NCI-H510A treated with DMSO at 0.1 percent for 48 hours (cell line): ENCODE measurements at places on chromosomes 13 and 19.

DNA sequence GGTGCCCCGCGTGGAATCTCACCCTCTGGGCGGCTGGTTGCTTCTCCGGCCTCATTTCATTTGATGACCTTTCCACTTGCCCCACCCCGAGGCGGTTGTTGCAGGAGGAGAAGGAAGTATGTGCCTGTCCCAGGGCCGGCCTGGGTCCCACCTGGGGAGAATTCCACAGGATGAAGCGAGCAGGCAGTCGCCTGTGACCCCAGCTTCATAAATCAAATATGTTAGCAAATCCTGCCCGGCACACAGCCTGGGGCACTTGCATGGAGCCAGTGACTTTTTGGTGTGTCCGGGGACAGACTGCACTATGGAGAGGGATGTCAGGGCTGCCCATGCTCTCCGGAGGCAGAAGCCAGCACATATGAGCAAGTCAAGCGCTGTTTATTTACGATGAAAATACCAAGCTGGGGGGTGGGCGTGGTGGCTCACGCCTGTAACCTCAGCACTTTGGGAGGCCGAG is 19.7 kb upstream of the ZBTB7A start:
- no peak for DNase-seq

DNA sequence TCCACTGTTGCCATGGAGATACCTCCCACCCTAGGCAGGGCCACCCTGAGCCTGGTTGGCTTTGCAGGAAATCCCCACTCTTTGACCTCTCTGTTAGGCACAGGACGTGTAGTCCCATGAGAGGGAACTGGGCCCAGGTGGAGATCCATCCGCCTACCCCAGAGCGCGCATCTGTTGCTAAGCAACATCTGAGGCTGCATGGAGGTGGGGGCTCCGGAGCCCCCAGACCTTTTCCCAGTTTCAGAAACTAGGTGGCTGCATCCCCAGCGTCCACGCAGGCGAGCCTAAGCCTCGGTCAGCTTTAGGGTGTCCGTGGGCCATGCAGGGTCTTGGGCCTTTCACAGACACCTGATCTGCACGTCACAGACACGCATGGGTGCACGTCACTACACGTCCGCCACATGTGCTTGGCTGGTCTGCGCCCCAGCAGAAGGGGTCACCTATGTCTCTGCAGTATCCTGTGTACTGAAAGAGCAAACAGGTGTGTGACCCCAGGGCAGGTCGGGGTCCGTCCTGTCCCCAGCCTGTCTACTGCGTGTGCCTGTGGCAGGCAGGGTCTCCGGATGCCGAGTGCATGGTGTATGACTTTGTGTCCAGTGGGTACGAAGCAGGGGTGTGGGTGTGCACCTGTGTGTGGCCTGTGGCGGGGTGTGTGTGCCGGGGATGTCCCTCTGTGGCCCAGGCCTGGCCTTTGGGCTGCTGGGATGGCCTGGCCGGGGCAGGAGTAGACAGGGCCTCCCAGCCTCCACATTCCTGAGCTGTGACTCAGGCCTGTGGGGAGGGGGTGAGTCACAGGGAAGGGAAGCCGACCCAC is 4.1 kb upstream of the CIRBP start:
- DNase-seq = no peak

DNA sequence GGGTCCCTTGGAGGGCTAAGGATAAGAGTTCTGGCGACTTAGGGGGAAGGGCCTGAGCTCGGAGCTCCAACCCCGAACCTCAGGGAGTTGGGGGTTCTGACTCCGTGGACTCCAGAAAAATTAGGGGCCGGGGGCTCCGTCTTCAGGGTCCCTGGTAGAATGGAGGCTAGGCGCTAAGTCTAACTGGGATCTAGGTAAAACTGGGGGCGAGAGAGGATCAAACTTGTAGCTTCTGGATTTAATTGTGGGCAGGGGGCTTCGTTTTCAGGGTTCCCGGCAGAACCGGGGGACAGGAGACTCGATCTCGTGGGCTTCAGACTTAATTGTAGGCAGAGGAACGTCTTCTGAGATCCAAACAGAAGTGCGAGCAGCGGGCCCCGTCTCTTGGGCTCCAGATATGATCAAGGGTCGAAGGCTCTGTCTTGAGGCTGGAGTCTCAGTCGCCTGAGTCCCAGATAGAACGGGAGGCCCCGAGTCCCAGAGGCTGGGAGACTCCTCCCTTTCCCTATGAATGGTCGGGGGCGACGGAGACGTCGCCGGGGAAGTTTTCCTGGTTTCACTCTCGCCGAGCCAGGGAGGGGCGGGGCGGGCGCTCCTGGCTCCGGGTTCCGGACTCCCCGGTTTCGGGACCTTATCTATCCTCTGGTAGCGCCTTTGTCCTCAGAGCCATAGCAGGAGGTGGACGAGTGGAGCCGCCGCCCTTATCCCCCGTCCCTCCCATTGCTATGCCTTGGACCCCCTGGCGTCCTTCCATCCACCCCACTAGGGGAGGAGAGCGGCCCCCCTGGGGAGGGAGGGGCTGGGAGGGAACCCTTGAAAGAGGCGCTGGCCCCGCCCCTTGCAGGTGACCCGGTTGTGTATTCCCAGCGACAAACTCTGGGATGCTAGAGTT is 1.3 kb downstream of the NECTIN2 start:
- peak; percentile 81 for DNase-seq

DNA sequence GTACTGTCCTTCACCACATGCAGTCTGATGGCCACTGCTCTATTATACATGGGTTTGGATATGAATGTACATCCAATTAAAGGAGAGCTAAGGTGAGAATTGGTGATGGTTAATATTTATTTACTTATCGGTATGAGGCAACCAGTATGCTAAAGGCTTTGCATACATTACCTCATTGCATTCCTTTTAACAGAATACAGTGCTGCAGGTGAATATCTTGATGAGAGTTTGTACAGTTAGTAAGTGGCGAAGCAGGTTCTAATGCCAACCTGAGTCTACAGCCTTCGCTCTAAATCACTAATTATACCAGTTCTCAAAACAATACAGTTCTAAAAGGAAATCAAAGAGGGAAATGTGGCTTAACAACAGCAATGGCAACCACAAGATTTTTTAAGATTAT is 284.1 kb downstream of the ITGBL1 start:
- DNase-seq = no peak

- peak; percentile 88 for DNase-seq
These were observed 34.7 kb upstream of the IRS2 start for GRCh38 chr13:109821103-109821502.

- no peak for DNase-seq
These were observed 224.9 kb downstream of the FGF9 start for GRCh38 chr13:21895779-21896178.

DNA sequence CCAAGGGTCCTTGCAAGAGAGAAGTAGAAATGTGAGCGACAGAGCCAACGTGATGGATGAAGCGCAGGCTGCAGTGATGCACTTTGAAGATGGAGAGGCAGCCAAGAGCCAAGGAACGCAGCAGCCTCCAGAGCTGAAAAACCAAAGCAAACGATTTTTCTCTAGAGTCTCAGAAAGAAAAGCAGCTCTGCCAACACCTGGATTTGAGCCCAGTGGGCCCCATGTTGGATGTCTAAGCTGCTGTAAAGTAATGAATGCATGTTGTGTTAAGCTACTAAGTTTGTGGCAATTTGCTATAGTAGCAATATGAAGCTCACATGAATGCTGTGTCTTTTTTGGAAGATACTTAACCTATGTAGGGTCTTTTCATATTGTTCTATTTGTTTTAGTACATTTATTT is 894.3 kb downstream of the EFNB2 start:
- no peak for DNase-seq

DNA sequence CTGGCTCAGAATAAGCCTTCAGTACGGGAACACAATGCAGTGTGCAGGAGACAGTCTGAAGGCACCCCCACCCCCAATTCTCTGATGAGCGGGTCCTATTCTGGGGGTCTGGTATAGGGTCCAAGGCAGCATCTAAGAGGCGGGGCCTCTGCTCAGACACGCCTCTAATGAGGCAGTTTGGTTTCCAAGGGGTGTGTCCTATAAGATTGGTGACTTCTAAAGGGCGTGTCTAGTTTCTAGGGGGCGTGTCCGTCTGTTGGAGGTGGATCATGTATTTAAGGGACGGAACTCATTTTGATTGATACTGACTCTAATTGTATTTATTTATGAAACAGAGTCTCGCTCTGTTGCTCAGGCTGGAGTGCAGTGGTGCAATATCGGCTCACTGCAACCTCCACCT is 8.7 kb downstream of the FIZ1 start:
- no peak for DNase-seq

DNA sequence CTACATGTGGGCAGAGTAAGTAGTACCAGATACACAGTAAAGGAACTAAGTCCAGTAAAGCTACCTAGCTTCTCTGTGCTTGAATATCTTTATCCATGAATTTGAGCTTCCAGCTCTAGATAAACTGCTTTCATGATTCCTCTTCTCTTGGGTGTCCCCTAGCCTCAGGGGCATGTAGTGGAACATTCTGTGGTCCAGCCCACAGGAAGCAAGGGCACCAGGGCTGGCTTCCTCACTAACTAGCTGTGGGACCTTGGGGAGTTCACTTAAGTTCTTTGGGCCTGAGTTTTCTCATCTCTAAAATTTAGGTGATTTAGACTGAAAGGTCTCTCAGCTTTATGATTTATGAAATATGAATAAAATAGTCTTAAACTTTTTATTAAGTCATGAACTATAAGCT is 185.7 kb downstream of the KATNAL1 start:
- DNase-seq = no peak

DNA sequence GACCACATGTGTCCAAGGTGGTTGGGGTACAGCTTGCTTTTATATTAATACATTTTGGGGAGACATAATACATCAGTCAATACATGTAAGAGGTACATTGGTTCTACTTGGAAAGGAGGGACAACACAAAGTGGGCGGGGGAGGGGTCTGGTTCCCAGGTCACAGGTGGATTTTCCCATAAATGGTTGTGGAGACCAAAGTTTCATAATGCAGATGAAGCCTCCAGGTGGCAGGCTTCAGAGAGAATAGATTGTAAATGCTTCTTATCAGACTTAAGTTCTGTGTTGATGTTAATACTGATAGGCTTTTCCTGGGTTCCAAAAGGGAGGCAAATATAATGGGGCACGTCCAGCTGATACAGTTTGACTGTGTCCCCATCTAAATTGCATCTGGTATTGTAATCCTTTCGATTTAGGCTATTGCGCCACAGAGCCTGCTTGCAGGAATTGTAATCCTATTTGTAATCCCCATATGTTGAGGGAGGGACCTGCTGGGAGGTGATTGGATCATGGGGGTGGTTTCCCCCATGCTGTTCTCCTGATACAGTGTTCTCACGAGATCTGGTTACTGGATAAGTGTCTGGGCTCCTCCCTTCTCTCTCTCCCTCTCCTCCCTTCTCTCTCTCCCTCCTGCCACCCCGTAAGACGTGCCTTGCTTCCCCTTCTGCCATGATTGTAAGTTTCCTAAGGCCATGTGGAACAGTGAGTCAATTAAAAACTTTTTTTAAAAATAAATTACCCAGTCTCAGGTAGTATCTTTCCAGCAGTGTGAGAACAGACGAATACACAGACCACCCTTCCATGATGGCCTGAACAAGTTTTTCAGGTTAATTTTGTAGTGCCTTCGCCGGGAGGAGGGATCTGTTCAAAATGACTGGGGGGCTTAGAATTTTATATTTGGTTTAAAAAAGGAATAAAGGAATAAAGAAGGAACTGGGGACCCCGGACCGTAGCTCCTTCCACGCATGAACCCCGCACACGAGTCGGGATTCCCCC is 44.9 kb downstream of the ZNF823 start:
- peak; percentile 39 for DNase-seq

DNA sequence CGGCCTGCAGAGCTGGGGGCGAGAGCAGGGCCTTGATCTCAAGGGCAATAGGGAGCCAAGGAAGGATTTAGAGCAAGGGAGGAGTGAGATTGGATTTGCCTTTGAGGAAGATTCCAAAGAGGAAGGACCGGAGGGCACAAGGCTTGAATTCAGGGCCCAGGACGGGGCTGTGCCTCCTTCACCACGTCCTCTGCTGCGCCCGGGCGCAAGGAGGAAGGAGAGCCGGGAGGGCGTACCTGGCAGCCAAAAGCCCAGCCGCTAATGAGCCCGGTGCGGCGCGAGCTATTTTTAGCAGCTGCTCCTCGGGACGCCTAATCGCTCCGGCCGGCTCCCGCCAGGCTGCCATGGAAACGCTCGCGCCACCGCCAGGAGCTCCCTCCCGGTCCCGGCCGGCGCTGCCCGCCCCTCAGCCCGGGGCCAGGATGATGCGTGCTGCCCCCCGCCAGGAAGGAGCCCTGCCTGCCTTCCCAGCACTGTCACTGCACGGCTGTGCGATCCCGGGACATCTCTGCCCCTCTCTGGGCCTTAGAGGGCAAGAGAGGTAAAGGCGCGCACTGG is 31.3 kb downstream of the TINCR start:
- DNase-seq = peak; percentile 12

- DNase-seq = no peak
These were observed 1.4 kb downstream of the ACTN4 start for GRCh38 chr19:38648769-38649304.

GRCh38 chr13:113889467-113889866 is 25.6 kb upstream of the GAS6 start:
- no peak for DNase-seq

DNA sequence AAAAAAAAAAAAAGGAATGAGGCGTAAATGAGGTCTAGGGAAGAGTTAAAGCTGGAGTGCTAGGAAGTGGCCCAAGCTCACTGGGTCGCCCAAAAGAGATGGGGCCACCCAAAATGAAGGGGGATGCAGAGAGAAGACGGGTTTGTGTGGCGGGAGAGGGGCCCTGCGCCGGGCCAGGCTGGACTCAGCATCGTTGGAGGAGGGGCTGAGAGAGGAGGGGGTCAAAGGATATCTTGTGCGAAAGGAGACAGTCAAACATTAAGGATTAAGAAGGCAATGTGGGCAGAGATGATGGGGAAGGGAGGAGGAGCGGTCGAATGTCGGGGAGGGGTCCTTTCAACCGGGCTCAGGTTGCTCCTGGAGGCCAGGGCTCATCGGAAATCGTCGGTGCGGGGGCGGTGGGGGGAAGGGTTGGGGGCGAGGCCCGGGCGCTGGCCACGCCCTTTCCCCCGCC is 825 bp upstream of the CARM1 start:
- DNase-seq = no peak

GRCh38 chr19:39083599-39083982 is 577 bp upstream of the ACP7 start:
- DNase-seq = no peak

- no peak for DNase-seq
These were observed 1599.2 kb downstream of the EFNB2 start for GRCh38 chr13:104936304-104936703.

GRCh38 chr19:13765395-13766094 is 1.2 kb downstream of the MRI1 start:
- DNase-seq = no peak

GRCh38 chr13:109875746-109876145 is 89.4 kb upstream of the IRS2 start:
- DNase-seq = no peak

- DNase-seq = no peak
These were observed 49.7 kb downstream of the CRTC1 start for GRCh38 chr19:18733196-18733647.

GRCh38 chr19:1401138-1401888 is at the start of gene GAMT:
Gene GAMT (minus strand): TSS chr19:1401542. CDS start chr19:1401476, 66 bp downstream.
- DNase-seq = no peak

- no peak for DNase-seq
These were observed 10.3 kb downstream of the ZNF480 start for GRCh38 chr19:52307275-52307674.
